ENCODE measurements at places on chromosomes 2 and 18.

DNA sequence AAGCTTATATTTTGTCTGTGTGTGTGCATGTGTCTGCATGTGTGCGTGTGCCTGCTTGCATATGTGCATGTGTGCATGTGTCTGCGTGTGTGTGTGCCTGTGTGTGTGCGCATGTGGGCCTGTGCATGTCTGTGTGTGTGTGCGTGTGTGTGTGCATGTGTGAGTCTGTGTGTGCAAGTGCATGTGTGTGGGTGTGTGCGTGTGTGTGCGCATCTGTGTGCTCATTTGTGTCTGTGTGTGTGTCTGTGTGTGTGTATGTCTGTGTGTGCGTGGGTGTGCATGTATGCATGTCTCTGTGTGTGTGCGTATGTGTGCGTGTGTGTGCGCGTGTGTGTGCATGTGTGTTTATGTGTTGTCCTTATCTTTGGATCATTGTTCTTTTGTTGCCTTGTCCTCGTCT is 56.8 kb downstream of the DSC3 start:
- DNase-seq = no peak

DNA sequence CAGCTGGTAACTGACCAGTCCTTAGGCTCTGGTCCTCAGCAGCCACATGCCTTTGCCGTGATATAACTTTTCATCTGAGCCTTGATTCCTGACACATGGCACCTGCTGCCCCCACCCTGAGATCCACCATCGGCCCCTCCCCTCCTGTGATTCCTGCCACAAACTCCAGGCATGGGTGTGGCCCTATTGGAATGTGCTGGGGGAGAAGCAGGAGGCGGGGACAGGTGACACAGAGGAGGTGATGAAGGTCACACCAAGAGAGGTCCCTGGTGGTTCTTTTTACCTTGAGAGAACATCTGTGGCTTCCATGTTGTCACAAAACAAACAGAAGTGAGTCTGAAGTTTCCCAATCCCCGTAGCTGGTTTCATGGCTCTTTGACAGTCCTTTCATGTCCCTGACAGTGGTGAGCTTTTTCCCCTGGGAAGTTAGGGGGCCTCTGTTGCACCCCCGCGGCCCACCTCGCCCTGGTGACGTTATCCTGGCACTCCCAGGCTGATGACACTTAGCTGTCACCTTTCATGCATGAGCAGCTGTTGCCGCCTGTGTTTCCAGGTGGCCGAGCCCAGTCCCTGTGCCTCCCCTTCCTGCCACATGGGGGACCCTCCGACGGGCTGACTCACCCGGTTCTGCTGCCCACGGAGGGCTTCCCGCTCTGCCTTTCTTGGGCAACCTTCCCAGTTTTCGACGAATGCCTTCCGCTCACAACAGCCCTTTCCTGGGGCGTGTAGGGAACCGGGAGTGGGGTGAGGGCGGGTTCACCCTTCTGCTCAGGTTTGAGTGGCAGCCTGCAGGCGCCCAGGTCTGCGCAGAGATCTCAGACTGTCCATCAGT is 66.3 kb upstream of the GLI2 start:
- no peak for DNase-seq

DNA sequence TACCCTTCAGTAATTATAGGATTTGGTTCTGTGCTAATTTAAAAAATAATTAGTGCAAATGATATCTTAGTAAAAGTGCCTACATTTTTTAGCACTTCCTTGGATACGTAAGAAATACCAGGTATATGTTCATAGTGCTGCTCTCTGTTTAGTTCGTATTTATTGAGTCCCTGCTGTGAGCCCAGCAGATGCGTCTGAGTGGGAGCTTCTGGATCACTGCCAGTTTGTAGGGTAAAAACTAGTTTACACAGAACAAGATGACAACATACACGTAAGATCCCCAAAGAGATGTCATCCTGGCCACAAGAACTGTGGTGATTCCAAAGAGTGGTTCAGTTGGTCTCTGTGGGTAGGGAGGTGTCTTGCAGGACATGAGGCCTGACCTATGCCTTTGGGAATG is 103.2 kb downstream of the CTIF start:
- DNase-seq = no peak

- no peak for DNase-seq
Observed at GRCh38 chr2:96579422-96579821, 42.9 kb downstream of the ARID5A start.

GRCh38 chr18:79896738-79897137 is 54.7 kb downstream of the SLC66A2 start:
- no peak for DNase-seq

GRCh38 chr18:78627551-78628346 is 351.9 kb upstream of the SALL3 start:
- no peak for DNase-seq

- no peak for DNase-seq
Observed at GRCh38 chr2:62209427-62209991, 13.6 kb downstream of the B3GNT2 start.

DNA sequence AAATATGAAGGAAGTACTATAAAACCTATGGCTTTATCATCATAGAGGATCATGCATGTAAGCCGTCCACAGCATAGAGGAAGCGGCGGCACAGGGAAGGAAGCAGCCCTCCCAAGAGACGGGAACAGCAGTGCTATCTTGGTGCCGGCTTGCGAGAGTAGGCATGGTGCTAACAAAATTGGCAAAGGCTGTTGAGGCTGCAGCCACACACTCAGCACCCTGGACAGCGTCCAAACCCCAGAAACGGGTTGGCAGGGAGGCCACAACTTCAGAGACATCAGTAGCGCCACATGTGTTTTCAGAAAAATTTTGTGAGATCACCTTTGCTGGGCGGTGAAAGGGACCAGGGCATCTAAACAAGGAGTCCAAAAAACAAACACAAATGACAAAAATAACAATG is 37.7 kb downstream of the NETO1 start:
- no peak for DNase-seq

DNA sequence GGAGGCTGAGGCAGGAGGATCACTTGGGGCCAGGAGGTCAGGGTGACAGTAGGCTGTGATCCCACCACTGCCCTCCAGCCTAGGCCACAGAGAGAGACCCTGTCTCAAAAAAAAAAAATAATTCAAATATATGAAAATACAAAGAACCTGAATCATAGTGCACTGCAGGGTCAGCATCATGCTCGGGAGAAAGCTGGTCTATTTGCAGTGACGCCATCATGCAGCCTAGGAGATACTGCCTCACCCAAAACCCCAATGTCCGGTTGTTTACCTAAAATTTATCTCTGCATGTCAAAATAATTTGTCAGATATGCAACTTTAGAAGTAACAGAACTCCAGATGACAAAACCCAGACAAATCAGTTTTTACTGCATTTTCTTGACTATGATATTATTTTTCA is 61.5 kb upstream of the ALKAL2 start:
- no peak for DNase-seq

DNA sequence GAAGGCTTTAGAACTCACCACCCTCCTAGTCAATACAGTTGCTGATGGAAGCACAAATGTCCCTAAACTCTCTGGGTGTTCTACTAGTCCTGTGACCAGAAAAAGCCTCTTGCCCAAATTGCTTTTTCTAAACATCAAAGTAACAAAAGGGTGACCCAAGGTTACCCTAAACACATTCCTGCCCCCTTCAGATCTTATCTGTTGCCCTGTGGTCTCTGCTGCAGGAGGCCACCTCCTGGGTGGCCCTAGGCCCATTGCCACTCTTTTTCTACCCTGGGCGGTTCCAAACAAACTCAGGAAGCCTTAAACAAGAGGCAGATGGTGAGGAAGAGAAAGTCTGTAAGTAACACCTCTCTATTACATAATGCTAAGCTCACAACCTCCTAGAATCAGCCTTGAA is 3.3 kb downstream of the RNF152 start:
- no peak for DNase-seq

DNA sequence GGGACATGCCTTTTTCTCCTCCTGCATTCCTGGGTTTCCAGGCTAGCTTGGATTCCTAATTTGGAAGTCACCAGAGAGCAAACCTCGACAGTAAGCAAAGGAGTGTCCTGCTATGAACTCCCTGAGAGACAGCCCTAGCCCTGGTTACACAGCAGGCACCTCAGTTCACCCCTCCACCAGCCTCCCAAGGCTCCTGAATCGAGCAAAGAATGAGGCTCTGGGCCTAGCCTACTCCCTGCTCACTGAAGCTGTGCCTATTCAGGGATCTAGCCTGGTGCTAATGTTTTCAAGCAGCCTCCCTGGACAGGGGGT is 66.7 kb upstream of the RMDN2 start:
- peak; percentile 87 for DNase-seq
